Liver (tissue), 10 donors: ENCODE measurements at places on chromosomes 5 and 9. TPM values are rescaled to one million over a fixed set of nuclear protein-coding genes. Genes with fewer than 3 reads are reported as not detected.

Gene GOLM1
- 28.5 TPM for total RNA-seq

Gene BAAT
- 167 TPM for total RNA-seq

Gene ITGA2
- 0.61 TPM for total RNA-seq

Gene KCNV2
- total RNA-seq = not detected

Gene CDX1
- not detected for total RNA-seq

Gene ARL14EPL
- total RNA-seq = not detected

GRCh38 chr5:146758938-146759337 is 119.6 kb downstream of the PPP2R2B start:
- H3K36me3 ChIP-seq = no peaks in the 10 kb centered on the region
- H3K4me1 ChIP-seq = no peaks in the 10 kb centered on the region
- H3K4me3 ChIP-seq = no peak overlapping the region
- DNase-seq = no peak

DNA sequence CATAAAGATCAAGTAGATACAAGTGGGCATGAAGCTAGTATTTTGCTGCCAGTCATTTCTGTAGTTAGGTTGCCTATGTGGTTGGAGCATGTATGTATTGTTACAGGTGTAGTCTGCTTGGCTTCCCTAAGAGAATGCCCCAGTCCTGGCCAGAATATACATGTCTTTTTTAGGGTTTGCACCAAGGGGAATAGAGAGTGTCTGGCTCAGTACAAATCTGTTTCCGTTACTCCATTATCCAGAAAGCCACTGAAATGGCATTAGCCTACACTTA is 23.2 kb downstream of the TGFBR1 start:
- no peaks in the 10 kb centered on the region for H3K27me3 ChIP-seq
- no peak overlapping the region for H3K4me3 ChIP-seq
- H3K36me3 ChIP-seq = peaks cover 3% of the 10 kb centered on the region
- H3K4me1 ChIP-seq = no peaks in the 10 kb centered on the region
- DNase-seq = no peak

GRCh38 chr9:21994556-21995005 is at the start of gene CDKN2B-AS1:
Gene CDKN2B-AS1 (plus strand): TSS chr9:21994791.
- no peaks in the 10 kb centered on the region for H3K36me3 ChIP-seq
- H3K4me1 ChIP-seq = peaks cover 13% of the 10 kb centered on the region
- no peaks in the 10 kb centered on the region for H3K27me3 ChIP-seq
- peak within 1 kb of the TSS; percentile 85 for H3K4me3 ChIP-seq
- peak within 1 kb of the TSS; percentile 74 for H3K27ac ChIP-seq

DNA sequence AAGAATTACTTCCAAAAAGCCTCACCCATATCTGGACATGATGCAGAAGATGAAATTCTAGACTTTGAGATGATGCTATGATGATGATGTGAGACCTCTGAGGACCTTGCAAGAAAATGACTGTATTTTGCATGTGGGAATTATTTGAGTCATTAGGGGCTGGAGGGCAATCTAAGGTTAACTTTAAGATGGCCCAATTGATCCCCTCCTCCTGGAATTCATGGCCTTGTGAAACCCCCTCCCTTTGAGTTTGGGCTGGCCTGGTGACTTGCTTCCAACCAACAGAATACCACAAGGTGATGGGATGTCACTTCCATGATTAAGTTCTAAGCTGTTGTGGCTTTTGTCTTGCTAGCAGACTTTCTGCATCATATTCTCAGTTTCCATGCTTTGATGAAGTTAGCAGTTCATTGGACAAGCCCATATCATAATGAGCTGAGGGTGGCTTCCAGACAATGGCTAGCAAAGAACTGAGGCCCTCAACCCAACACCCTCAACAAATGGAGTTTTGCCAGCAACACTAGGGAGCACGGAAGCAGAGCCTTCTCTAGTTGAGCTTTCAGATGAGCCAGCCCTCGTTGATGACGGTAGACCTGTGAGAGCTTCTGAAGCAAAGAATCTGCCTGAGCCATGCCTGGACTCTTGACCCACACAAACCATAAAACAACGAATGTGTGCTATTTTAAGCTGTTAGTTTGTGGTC is 7.4 kb upstream of the AMACR start:
- H3K4me3 ChIP-seq = no peak overlapping the region
- H3K36me3 ChIP-seq = no peaks in the 10 kb centered on the region
- H3K27me3 ChIP-seq = no peaks in the 10 kb centered on the region
- peaks cover 22% of the 10 kb centered on the region for H3K4me1 ChIP-seq

DNA sequence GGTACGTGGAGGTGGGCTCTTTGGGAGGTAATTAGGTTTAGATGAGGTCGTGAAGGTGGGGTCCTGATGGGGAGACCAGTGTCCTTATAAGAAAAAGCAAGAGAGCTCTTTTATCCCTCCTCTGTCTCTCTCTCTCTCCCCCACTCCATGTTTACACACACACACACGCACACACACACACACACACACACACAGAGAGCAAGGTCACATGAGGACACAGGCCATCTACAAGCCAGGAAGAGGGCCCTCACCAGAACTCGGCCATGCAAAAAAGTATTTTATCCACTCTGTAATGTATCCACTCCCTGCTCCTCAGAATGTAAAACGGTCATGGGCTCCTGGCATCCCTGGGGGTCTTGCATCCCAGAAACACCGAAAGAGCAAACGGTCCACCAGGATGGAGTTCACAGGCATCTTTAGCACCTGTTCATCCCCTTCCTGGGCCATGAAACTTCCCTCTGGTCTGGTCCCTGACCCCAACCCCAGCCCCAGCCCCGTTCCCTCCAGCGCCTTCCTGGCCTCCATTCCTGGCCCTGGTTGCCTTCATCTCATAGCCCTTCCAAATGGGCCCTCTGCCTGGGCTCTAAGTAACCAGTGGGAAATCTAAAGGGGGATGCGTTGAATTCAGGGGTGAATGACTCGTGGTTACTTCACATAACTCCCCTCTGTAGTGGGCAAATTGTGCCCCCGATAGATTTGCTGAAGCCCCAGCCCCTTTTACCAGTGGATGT is 88.8 kb downstream of the NSUN2 start:
- no peak overlapping the region for H3K4me3 ChIP-seq
- no peaks in the 10 kb centered on the region for H3K4me1 ChIP-seq
- no peak overlapping the region for H3K27ac ChIP-seq
- peak; percentile 25 for DNase-seq
- H3K27me3 ChIP-seq = no peaks in the 10 kb centered on the region

GRCh38 chr5:35095366-35095765 is 47.6 kb upstream of the AGXT2 start:
- no peak overlapping the region for H3K4me3 ChIP-seq
- DNase-seq = no peak
- H3K27ac ChIP-seq = no peak overlapping the region
- no peaks in the 10 kb centered on the region for H3K36me3 ChIP-seq
- peaks cover 8% of the 10 kb centered on the region for H3K4me1 ChIP-seq

DNA sequence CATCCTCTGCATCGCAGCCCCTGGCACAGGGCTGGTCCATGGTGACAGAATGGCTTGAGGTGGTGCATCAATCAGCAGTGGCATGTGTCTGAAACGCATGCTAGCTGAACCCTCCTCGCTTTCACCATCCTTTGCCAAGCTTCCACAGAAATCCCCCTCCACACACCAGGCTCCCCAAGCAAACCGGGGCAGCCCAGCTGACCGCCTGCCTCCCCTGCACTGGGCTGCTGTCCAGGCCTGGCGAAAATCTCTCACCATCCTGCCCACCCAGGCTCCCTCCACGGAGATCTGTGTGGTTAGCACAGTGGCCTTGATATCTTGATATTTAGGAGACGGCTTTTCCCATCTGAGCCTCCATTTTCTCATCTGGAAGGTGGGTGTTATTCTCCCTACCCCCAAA is 905 bp upstream of the HRH2 start:
- no peak overlapping the region for H3K4me3 ChIP-seq
- no peaks in the 10 kb centered on the region for H3K36me3 ChIP-seq
- peaks cover 10% of the 10 kb centered on the region for H3K4me1 ChIP-seq
- no peak for DNase-seq
- H3K27me3 ChIP-seq = peaks cover 5% of the 10 kb centered on the region
- no peak overlapping the region for H3K27ac ChIP-seq

DNA sequence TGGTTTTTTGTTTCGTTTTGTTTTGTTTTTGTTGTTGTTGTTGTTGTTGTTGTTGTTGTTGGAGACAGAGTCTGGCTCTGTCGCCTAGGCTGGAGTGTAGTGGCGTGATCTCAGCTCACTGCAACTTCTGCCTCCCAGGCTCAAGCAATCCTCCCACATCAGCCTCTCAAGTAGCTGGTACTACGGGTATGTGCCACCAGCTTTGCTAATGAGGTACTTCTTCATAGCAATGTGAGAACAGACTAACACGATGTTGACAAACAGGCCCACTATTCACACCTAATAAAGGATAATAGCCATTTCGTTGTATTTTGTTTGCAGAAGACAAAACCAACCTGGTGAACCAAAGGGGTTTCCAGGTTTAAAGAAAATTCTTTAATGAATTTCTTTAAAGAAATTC is 130.9 kb downstream of the DIRAS2 start:
- no peak overlapping the region for H3K27ac ChIP-seq
- H3K27me3 ChIP-seq = no peaks in the 10 kb centered on the region
- H3K36me3 ChIP-seq = no peaks in the 10 kb centered on the region

DNA sequence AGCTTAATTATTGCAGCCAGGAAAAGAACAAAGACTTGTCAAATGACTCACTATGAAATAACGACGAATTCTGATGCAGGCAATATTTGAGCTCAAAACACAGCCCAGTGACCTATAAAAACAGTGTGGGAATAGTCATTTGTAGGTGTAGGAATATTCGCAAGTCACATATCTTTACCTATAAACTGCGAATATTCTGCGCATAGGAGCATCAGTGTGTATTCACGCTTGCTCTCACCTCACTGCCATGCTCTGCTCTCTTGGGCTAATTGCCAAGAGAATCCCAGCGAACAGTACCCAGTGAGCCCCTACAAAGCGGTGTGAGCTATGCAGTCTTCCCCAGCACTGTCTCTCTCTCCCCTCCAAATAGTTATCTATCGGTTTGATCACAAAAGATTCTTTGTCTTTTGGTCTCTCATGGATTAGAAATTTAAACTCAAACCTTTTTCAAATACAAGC is 74.2 kb downstream of the ST8SIA4 start:
- DNase-seq = no peak
- no peak overlapping the region for H3K27ac ChIP-seq
- no peaks in the 10 kb centered on the region for H3K27me3 ChIP-seq
- H3K4me3 ChIP-seq = no peak overlapping the region
- H3K36me3 ChIP-seq = peaks cover 2% of the 10 kb centered on the region
- no peaks in the 10 kb centered on the region for H3K4me1 ChIP-seq
